ENCODE measurements at places on chromosomes 16 and 17.

GRCh38 chr16:48971571-48972077 is 310.0 kb downstream of the CBLN1 start:
- DNase-seq, result no peak

DNA sequence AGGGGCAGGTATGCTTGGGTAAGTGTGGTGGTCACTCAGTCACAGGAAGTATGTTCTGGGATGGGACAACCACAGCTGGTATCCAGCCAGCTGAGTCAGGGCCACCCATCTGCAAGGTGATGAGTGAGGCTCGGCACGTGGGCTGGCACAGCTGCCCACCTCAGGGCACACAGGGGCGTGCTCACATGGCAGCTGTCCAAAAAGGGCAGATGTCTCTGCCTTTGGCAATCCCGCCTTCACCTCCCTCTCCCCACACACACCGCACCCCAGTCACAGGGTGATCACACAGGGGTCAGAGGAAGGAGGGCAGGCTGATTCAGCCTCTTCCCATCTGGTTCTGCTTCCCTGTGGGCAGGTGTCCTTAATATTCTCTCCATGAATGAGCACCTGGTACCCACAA is 85.9 kb upstream of the TOB1 start:
- no peak for DNase-seq

DNA sequence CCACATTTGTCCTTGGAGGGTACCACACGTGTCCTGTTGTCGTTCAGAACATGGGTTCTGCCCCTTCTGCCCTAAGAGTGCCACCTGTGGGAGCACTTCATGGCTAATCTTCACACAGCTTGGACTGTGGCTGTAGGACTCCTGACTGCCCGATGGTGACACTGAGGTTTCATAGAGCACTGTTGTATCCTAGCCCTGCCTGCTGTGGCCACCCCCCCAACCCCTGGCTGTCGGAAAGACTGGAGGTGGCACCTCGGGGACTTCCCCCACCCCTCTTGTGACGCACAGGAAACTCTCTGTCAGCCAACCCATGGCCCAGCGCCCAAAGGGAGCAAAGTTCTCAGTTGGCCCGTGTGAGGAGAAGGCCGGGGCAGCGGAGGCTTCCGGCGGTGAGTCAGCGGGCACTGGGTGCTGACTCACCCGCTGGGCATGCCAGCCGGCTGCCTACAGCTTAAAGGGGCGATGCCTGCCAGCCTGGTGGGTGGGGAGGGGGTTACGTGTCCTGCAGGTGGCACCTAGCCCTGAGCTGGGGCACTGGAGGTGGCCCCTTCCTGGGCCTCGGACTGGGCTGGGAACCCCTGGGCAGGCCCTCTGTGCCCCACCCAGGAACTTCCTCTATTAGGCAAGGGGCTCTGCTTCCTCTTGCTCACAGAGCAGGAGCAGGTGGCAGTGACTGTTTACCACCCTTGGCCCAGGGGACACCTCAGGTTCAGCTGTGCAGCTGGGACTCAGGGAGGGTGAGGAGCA is 3.4 kb downstream of the MAP2K3 start:
- DNase-seq, result peak; percentile 89

- DNase-seq, result peak; percentile 38
These were observed 59.8 kb upstream of the RPH3AL start for GRCh38 chr17:412211-413015.

GRCh38 chr17:14268264-14268663 is 31.6 kb upstream of the CDRT15 start:
- DNase-seq, result no peak

DNA sequence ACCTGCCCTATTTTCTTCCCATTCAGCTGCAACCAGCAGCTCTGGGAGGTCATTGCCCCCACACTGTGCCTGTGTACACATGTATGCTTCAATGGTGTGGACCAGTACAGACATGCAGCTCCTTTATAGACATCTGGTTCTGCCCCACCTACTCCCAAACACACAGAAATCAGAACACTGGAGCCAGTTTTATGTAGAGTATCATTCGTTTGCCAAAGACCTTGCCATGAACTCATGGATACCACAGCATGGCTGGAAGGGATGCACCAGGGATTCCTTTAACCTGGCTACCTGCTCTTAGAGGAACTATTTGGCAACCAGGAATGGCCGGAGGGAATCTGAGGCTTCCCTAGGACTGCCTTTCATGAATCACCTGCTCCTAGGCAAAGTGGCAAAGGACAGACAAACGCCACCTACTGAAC is 60.4 kb downstream of the ZFHX3 start:
- DNase-seq, result no peak

DNA sequence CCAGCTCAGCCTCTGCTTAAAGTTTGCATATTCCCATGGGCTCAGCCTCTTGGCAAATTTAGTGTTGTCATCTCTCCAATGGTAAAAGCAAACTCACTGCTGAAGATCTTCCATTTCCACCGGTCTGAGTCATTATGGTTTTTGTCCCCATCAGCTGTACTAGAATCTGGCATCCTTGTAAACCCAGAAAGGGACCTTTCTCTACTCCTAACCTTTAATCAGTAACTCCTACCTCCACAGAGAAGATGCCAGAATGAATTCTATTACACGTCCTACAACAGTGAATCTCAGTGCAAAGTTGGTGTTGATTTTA is 45.8 kb downstream of the ZNF652 start:
- DNase-seq, result no peak

GRCh38 chr16:68517606-68518166 is 21.4 kb upstream of the ZFP90 start:
- no peak for DNase-seq

DNA sequence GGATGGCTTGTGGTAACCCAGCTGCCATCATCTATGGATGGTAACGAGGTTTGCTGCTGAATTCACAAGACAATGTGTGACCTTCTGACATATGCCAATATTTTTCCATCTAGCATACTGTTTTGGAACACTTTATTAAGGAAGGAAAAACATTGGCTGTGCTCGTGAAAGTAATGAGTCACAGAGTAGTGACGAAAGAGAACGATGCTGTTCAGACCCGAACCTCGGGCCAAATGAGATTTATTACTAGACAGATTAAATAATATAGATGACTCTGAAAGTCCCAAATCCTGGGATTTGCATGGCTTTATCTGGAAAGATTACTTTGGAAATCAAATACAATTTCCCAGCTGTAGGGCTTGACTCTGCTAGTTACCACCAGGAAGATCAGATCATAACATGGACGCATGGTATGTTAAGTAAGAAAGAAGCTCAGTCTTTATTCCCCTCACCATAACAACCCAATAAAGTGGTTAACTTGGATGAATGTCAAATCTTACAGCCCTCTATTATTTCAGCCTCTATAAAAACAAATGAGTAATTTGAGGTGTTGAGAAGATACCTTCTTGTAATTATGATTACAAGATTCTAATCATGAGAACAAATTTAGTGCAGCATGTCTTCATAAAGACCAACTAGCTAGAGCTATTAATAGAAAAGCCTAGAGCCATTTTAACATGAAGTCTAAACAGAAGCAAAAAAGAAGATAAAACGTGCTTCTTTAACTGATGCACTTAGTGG is 32.6 kb downstream of the ERN1 start:
- DNase-seq, result no peak

DNA sequence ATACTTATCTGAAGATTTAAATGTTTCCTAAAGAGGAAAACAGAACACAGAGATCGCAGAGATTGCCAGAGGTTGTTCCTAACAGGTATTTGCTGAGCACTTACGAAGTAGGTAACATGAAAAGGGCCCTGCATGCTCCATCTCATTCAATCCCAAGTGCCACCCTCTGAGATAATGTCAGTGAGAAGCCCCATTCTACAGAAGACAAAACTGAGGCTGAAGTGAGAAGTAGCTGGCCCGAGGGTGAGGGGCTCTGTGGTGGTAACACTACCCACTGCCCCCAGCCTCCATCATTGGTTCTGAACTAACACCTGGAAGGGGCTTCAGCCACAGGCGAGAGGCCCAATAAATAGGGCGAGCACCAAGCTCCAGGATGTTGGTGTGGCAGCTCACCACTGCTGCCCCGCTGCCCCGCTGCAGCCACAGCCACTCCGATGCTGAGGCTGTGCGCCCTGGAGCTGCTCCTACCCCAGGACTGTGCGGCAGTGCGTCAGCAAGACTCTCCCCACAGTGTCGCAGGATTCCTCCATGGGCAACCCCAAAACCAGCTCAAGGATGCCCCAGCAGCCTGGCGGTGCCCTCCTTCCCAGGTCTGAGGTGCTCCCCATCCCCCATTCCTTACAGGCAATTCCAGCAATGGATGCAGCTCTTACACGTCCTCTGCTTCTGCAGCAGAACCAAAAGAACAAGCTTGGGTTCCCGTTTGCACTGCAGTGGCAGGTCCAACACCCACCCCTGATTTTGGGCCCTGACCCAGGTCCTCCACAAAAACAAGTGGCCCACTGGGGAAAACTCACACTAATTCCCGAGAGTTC is 10.3 kb downstream of the FLCN start:
- no peak for DNase-seq

GRCh38 chr17:37284191-37284590 is 91.6 kb upstream of the C17orf78 start:
- no peak for DNase-seq

- no peak for DNase-seq
These were observed 310.6 kb upstream of the IRX3 start for GRCh38 chr16:54597222-54597621.

GRCh38 chr17:57114085-57114673 is 29.1 kb downstream of the AKAP1 start:
- peak; percentile 63 for DNase-seq

DNA sequence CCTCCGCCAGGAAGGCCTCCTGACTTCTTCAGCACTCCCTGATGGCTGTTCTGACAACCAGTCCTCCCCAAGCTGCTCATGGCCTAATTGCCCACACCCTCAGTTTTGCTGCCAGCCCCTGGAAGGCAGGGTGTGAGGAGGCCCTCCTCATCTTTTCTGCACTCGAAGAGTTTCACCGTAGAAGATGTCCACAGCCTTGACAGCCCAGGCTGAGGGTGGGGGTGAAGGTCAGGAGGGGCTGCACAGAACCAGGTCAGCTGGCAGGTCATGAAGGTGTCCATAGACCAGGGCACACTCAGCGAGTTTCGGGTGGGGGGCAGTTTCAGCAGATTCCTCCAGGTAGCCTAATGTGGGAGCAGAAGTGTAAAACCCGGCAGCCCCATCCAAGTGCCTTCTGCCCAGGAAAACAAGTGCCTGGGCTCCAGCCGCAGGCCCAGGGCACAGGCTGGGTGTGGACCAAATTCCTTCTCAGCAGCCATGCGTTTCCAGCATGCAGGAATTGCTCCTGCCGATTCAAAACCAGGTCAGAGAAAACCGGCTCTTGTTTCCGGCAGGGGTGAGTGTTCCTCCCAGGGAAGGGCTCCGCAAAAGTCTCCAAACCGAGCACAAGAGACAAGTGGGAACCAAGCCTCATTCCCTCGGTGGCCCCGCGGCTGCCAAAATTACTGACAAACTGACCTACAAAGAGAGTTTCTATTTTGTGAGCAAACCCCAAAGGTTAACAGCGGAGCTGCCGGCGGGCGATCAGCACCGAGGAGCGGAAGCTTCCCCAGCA is 228.8 kb downstream of the C16orf78 start:
- DNase-seq, result no peak

DNA sequence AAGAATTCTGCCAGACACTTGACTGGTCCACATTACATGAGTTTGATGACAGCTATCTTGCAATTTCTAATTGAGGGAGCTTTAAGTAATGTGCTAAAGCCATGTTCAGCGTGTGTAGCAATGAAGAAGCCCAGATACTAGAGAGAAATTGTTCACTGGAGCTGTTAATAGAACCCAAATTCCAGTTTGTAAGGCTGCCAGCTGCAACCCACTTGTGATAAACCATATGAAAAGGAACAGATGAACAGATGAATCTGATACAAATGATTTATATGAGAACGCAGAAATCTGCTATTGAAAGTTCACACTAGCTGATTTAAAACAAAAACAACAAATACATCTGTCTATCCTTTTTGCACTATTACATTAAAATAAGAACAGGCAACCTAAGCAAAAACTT is 6.2 kb downstream of the NACA2 start:
- no peak for DNase-seq

DNA sequence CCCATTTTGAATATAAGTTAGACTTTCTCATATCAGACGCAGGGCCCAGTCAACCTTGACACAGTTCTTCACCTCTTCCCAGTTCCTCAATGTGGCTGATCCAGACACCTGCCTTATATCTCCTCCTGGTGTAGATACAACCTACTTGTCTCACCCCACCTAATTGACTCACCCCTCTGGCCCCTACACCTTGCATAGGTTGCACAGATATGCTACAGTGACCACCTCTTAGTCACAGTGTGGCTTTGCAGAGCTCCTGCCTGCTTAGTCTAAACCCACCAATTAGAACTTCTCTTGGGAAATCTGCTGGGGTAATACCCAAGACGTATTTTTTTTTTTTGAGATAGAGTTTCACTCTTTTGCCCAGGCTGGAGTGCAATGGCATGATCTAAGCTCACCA is 16.8 kb downstream of the CHP2 start:
- DNase-seq, result no peak

DNA sequence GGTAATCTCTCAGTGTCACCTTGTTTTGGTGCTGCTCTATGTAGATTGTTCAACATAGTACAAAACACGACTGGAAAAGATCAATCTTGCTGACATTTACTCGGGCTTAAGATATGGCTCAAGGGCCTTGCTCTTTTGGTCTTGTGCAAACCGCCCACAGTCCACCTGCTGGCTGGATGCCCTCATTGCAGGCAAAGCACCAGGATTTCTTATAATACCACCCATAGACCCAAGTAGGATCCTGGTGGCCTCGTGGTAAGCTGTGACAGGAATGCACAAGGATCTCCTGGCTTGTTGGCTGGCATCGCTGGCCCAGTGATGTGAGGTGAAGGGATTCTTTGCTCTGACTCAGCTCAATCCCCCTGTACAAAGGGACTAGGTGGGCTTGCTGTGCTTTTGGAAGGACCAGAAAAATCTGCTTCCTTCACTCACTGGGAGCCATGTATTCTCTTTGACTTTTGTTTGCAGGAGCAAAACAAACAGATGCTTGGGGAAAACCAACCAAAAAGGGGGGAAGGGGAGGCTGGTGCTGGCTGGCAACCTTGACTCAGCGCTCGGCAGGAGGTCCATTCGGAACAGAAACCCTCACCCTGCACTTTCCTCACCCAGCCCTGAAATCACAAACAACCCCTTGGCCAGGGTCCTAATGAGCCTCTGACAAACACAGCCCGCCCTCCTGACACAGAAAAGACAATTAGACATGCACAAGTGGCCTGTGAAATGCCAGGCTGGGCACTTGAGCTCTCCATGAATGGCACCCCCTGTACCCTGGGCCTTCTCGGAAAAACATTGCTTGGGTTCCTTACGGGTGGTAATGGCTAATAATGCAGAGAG is 36.6 kb upstream of the MED9 start:
- DNase-seq, result peak; percentile 37

- DNase-seq, result no peak
These were observed 48.9 kb upstream of the LHX1 start for GRCh38 chr17:36888236-36888951.
